ENCODE measurements at places on chromosomes 11 and 22.

DNA sequence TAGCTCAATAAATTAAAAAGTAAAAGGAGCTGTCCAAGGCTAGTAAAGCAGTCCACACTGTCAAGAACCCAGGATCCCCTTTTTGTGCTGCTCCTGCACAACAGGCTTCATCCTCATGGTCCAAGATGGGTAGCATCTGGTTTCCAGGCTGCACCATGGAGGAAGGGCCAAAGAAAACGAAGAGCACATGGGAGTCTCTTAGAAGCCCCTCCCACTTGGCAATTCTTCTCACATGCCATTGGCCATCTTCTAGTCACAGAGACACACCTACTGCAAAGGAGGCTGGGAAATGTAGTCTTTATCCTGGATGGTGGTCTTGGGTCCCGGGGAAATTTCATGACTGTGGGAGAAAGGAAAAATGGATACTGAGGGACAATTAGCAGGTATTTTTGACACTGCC lies 37.8 kb downstream of the PRR5L start:
- DNase-seq = peak; percentile 51

- no peak for DNase-seq
Measured at GRCh38 chr11:17296852-17297559, 20.5 kb downstream of the NUCB2 start.

DNA sequence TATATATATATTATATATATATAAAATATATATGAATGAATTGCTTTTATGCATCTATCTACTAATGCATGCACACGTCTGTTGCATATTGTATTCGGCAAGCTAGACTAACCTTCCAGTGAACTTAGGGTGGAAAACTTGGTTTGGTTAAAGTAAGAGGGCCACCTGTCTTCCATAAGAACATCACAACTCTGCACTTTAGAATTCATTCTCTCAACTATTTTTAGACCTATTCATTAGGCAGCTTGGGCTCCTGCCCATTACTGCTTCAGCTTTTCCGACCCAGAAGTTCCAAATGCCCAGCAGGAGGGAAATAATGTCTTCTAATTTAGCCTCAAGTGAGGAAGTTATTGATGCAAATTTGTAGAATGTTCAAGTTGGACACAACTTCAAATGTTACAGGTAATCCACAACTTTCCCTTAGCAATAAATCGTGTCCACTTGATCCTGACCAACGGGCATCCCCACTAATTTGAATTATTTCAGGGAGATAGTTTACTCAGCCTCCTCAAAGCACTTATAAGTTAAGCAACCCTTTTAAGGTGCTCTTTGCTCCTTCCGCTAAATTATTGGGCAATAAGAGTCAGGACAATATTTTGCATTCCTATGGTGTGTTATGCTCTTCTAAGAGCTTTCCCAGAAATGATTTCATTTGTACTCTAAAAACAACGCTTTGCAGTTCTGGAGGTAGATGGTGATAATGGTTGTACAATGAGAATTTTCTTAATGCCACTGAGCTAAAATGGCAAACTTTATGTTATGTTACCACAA lies 132.3 kb downstream of the OPCML start:
- no peak for DNase-seq

GRCh38 chr11:44997566-44997965 lies 46.9 kb upstream of the TP53I11 start:
- no peak for DNase-seq

GRCh38 chr22:33811208-33811607 lies 109.1 kb downstream of the LARGE1 start:
- DNase-seq = no peak

GRCh38 chr11:37946155-37946766 lies 1348.2 kb upstream of the RAG2 start:
- peak; percentile 47 for DNase-seq

DNA sequence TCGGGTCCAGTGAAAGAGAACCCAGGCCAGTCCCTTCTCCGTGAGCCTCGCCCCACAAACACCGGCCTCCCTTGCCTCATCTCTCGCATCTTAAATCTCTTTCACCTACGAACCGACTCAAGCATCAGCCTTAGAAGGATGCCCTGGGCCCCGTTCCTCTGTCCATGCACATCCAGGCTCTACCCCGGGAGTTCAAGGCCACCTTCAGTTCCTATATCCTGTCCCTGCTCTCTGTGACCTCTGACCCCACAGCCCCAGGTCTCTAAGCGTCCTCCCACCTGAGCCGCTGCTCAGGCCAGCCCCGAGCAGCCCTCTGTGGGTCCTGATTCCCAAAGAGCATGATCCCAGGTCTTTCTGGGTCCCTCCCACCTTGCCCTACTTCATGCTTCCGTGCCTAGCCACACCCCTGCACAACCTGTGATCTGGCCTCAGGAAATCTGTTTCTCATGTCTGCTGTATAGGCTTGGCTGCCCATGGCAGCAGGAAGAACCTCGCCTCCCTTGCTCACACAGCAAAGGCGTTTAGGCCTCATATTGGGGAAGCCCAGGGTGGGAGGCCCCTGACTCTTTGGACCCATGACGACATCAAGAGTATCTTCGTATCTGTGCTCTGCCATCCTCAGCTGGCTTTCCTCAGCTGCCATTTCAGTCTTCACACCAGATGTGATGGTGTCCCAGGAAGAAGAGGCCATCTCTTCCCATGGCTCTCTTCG lies 77.5 kb upstream of the SEPTIN5 start:
- no peak for DNase-seq

- DNase-seq = no peak
Measured at GRCh38 chr22:46549971-46550641, 12.7 kb upstream of the CELSR1 start.
